IPS DF 6.9 (cell line): ENCODE measurements at places on chromosomes 13 and 19.

DNA sequence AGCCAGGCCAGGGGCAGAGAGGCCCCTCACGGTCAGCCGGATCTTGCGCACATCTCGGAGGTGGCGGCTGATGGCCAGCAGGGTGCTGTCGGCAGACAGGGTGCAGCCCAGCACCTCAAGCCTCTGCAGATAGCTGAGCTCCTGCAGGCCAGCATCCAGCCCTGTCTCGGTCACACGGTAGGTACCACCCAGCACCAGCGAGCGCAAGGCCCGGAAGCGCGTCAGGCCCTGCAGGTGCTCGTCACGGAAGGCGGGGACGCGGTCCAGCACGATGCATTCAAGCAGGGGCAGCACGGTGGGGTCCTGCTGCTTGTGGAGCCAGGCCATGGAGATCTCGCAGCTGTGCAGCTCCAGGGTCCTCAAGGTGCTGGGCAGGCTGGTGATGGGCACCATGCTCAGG, 7.7 kb downstream of the FBXL12 start:
- no peak overlapping the region for H3K4me3 ChIP-seq
- no peak overlapping the region for H3K27ac ChIP-seq
- no peak for DNase-seq

DNA sequence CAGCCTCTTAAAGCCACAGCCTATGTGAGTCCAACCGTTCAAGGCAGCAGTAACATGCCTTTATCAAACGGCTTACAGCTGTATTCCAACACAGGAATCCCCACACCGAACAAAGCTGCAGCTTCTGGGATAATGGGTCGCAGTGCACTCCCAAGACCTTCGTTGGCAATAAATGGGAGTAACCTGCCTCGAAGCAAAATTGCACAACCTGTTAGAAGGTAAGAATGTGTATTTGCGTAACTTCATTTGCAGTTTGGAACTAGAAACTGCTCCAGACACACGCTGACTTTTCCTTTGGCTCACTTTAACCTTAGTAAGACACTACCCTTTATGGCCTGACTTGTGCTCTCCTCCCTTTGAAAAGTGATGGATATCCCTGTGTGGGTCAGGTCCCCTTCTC, 63.4 kb downstream of the SLAIN1 start:
- H3K36me3 ChIP-seq, result peaks cover 5% of the 10 kb centered on the region; the same call in 1 of the 2 replicates
- no peak overlapping the region for H3K4me3 ChIP-seq
- DNase-seq, result no peak
- H3K27me3 ChIP-seq, result no peaks in the 10 kb centered on the region

GRCh38 chr13:25468325-25469168, 96.8 kb downstream of the ATP8A2 start:
- H3K4me3 ChIP-seq, result peak overlapping the region; percentile 90; the same call in 1 of the 2 replicates
- no peak for DNase-seq
- no peaks in the 10 kb centered on the region for H3K36me3 ChIP-seq

DNA sequence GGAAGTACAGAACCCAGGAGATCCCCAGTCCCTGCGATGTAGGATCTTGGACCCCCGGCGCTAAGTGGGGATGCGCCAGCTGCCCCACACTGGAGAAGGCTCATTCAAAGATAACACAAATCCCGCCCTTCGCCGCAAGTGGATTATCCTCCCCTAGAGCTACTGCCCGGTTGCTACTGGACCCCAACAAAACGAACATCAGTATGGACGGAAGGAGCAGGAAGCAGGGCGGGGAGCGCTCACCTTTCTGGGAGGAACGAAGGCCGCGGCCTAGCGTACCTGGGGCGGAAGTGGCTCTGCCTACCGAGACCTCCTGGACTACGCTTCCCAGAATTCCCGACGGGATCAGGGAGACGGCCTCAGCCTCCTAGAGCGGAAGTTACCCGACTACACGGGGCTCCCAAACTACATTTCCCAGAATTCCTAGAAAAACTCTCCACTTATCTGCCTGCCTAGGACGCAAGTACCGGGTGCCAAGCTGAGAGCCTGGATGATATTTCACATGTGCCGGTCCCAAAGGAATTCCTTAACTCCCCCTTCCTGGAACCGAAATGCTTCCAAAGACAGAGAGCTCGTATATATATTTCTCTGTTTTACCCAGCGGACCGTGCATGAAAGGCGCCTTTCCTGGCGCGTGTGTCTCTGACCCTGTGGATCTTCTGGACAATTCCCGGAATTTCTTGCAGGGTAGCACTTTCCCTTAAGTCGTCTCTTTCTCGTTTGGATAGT, at the start of gene ZNF112:
TSS of gene ZNF112 (minus strand) at position 298 of the 729 bp plus-strand sequence. CDS start 16,141 bp downstream, outside the sequence.
- no peaks in the 10 kb centered on the region for H3K36me3 ChIP-seq
- no peaks in the 10 kb centered on the region for H3K4me1 ChIP-seq
- no peak within 1 kb of the TSS for H3K27ac ChIP-seq
- peak within 1 kb of the TSS; percentile 94; the same call in 1 of the 2 replicates for H3K4me3 ChIP-seq
- H3K27me3 ChIP-seq, result no peaks in the 10 kb centered on the region

DNA sequence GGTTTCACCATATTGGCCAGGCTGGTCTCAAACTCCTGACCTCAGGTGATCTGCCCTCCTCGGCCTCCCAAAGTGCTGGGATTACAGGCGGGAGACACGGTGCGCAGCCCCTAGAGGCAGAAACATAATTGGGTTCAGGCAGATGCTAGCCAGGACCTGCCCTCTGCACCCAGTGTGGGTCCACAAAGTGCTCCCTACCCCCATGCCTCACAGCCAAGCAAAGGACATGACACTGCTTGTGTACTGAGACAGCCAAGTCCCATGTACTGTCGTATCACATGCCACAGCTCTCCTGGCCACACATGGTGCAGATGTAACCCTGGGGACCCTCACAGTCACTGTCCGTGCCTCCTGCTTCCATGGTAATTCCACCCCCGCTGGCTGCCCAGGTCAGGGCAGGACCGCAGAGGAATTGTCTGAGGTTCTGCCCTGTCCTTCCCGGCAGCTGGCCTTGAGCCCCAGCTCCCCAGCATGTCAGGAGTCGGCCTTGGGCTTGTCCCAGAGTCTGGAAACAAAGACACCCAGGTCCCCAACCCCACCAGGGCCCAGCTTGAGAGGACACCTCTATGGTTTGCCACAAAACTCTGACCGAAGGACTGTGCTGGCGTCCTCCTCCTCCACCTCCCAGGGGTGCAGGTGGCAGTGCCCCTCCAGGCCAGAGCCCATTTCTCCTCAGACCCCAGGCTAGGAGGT, 7.6 kb downstream of the PRR36 start:
- no peak for DNase-seq
- no peak overlapping the region for H3K27ac ChIP-seq
- no peak overlapping the region for H3K4me3 ChIP-seq
- peaks cover 3% of the 10 kb centered on the region; the same call in 1 of the 2 replicates for H3K4me1 ChIP-seq
- H3K36me3 ChIP-seq, result no peaks in the 10 kb centered on the region

GRCh38 chr19:392375-392970, 16.5 kb downstream of the C2CD4C start:
- peaks cover 2% of the 10 kb centered on the region; the same call in 1 of the 2 replicates for H3K4me1 ChIP-seq
- H3K27ac ChIP-seq, result no peak overlapping the region
- no peak overlapping the region for H3K4me3 ChIP-seq
- no peaks in the 10 kb centered on the region for H3K36me3 ChIP-seq

- H3K4me1 ChIP-seq, result no peaks in the 10 kb centered on the region
- H3K4me3 ChIP-seq, result no peak overlapping the region
Observed at GRCh38 chr13:51907040-51907732, 45.4 kb downstream of the CCDC70 start.

DNA sequence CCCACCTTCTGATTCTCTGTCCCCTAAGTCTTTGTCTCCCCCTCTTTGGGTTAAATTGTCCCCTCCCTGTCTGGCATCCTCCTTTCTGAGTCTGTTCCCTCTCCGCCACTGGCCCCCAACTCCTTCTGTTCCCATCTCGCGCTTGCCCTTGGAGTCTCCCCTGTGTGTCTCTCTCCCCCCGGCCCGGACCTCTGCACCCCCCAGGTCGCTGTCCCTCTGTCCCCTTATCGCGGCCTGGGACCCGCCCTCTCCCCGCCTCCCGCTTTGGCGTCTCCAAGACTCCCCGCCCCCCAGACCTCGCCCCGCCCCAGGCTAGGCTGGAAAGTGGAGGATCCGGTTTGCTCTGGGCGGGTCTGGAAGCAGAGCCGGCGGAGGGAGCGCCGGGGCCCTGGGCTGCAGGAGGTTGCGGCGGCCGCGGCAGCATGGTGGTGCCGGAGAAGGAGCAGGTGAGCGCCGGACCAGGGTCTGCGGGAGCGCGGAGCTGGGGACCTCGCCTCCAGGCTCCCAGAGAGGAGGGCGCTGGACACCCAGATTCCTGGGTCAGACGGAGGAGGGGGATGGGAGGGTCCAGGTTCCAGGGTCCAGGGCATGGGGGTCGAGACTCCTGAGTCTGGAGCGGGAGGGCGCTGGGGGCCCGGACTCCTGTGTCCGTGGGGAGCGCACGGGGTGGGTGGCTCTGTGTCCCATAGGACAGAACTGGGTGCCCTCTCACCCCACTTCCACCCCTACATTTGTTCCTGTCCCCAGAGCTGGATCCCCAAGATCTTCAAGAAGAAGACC, at the start of gene TRPM4:
TSS of gene TRPM4 (plus strand) at position 348 of the 780 bp plus-strand sequence. CDS start at position 423, 75 bp downstream.
- H3K4me1 ChIP-seq, result peaks cover 9% of the 10 kb centered on the region
- no peaks in the 10 kb centered on the region for H3K27me3 ChIP-seq
- no peak for DNase-seq
- H3K4me3 ChIP-seq, result peak within 1 kb of the TSS; percentile 49

DNA sequence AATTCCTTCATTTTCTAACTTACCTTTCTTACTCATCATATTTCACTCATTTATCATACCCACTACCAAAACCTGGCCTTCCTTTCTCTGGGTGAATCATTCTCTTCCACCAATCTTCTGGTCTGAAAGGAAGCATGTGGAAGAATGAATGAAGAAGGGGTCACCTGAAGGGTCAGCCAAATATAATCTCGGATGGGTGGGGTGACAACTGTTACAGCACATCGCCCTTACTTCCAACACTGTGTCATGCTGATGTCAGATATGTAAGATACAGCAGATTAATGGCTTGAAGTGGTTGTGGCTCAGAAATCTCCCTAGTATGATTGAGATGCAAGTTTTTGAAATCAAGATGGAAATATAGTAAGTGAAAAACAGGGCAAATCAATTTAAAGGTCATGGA, 401.7 kb upstream of the HTR2A start:
- no peaks in the 10 kb centered on the region for H3K4me1 ChIP-seq
- H3K4me3 ChIP-seq, result no peak overlapping the region
- no peak overlapping the region for H3K27ac ChIP-seq
- no peak for DNase-seq
- H3K36me3 ChIP-seq, result no peaks in the 10 kb centered on the region
- no peaks in the 10 kb centered on the region for H3K27me3 ChIP-seq

DNA sequence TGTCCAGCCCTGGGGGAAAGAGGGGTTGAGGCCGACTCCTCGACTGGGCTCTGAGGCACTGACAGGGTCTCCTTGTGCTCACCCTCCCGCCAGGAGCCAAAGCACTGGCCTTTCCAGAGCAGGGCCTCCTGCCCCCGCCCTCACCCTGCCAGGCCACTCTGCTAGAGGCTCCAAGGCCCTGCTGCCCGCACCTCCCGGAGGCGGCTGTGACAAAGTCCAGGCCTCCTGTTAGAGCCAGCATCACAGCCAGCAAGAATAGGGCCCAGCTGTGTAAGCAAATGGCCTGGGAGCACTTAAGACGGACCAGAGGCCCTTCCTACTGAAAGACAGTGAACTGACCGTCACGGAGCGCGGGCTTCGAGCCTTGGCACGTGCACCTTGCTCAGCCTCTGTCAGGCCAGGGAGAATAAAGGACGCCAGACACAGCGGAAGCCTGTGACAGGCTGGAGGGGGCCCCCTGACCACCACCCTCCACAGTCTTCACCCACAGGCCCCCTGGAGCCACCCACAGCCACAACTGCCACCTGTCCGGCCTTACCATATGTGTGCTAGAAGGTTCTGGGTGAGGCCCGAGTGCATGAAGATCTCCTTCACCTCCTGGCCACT, 50.9 kb downstream of the EPS15L1 start:
- no peak overlapping the region for H3K27ac ChIP-seq
- DNase-seq, result no peak
- H3K27me3 ChIP-seq, result no peaks in the 10 kb centered on the region

GRCh38 chr13:26155568-26155967, 66.5 kb downstream of the RNF6 start:
- H3K36me3 ChIP-seq, result no peaks in the 10 kb centered on the region
- DNase-seq, result no peak
- H3K27me3 ChIP-seq, result no peaks in the 10 kb centered on the region
- no peak overlapping the region for H3K4me3 ChIP-seq

GRCh38 chr13:66071029-66071428, 1159.1 kb downstream of the PCDH9 start:
- no peak overlapping the region for H3K27ac ChIP-seq
- no peak for DNase-seq
- H3K4me1 ChIP-seq, result no peaks in the 10 kb centered on the region
- H3K36me3 ChIP-seq, result no peaks in the 10 kb centered on the region
- H3K27me3 ChIP-seq, result no peaks in the 10 kb centered on the region
- H3K4me3 ChIP-seq, result no peak overlapping the region

GRCh38 chr19:30359936-30360335, 12.2 kb upstream of the ZNF536 start:
- no peaks in the 10 kb centered on the region for H3K36me3 ChIP-seq
- H3K4me3 ChIP-seq, result no peak overlapping the region
- H3K27ac ChIP-seq, result no peak overlapping the region
- peaks cover 4% of the 10 kb centered on the region; the same call in 1 of the 2 replicates for H3K4me1 ChIP-seq
- H3K27me3 ChIP-seq, result no peaks in the 10 kb centered on the region

DNA sequence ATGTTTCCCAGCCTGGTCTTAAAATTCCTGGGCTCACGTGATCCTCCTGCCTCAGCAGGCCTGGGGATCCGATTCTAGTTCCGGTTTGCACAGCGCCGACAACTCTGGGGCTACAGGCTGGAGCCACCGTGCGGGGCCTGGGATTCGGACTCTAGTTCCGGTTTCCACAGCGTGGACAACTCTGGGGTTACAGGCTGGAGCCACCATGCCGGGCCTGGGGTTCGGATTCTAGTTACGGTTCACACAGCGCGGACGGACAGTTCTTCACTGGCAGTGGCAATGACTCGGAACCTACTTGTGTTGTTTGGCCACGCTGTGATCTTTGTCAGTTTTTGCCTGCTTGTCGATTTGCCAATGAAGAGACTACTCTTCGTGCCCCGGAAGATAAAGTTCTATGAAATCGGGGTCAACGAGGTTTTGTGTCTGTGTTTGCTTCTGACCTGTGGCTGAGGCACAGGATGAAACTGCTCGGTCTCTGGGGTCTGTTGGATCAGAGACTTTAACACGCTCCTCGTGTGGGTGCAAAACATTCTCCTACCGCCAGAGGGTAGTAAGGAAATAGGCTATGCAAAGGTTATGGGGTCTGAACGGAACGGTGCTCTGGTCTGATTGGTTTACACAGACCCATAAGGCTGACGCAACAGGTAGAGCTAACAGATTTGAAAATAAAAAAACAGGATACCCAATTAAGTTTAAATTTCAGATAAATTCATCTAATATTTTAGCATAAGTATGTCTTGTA, 12.1 kb upstream of the ZSCAN1 start:
- H3K27ac ChIP-seq, result no peak overlapping the region
- H3K4me1 ChIP-seq, result no peaks in the 10 kb centered on the region
- no peak overlapping the region for H3K4me3 ChIP-seq
- H3K27me3 ChIP-seq, result no peaks in the 10 kb centered on the region
